Right renal pelvis (tissue), 4 donors: ENCODE measurements at places on chromosomes 6 and 20. TPM values are rescaled to one million over a fixed set of nuclear protein-coding genes. Genes with fewer than 3 reads are reported as not detected.

GRCh38 chr6:134819236-134819635 lies 130.7 kb downstream of the ALDH8A1 start:
- no peak for DNase-seq

- no peak for DNase-seq
These were observed 15.3 kb upstream of the MMP9 start for GRCh38 chr20:45993197-45993951.

GRCh38 chr20:14114065-14114704 lies 118.9 kb downstream of the MACROD2 start:
- no peak for DNase-seq

GRCh38 chr20:416950-417800 lies 9.1 kb downstream of the RBCK1 start:
- DNase-seq: no peak

DNA sequence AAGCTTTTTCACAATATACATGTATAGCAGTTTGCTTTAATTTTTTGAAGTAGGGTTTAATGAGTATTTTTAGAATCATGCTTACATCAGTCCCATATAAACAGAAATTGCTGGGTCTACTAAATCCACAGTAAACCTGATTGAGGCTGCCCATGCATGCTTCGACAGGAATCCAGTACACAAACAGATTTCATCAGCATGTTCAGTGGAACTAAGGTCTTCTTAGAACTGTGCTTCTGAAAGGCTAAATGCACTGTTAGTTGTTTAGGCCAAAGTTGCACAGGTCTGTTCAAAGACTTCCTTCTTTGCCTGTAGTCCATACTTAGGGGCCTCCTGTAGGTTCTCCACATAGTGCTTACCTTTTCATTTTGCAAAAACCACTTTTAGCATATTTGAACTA lies 42.5 kb upstream of the THBS2 start:
- DNase-seq: no peak

GRCh38 chr6:11273406-11274065 lies 41.1 kb upstream of the NEDD9 start:
- no peak for DNase-seq

DNA sequence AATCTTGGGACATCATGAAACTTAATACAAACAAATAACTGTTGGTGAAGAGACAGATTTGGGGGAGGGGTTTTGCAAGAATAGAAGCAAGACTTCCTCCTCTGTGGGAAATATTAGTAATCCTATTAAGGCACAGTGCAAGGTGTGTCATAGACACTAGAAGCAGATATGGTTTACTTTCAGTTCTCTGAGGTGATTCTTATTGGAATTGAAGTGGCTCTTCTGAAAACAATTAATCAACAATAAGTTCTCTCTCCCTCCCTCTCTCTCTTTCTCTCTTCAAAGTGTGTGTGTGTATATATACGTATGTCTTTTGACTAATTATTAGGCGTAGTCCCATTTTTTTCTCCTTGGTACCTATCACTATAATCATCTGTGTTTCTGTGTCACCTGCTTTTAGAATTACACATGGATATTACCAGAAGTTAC lies 99.8 kb downstream of the HIVEP2 start:
- DNase-seq: no peak

GRCh38 chr6:135983718-135984343 lies 132.3 kb downstream of the PDE7B start:
- no peak for DNase-seq

DNA sequence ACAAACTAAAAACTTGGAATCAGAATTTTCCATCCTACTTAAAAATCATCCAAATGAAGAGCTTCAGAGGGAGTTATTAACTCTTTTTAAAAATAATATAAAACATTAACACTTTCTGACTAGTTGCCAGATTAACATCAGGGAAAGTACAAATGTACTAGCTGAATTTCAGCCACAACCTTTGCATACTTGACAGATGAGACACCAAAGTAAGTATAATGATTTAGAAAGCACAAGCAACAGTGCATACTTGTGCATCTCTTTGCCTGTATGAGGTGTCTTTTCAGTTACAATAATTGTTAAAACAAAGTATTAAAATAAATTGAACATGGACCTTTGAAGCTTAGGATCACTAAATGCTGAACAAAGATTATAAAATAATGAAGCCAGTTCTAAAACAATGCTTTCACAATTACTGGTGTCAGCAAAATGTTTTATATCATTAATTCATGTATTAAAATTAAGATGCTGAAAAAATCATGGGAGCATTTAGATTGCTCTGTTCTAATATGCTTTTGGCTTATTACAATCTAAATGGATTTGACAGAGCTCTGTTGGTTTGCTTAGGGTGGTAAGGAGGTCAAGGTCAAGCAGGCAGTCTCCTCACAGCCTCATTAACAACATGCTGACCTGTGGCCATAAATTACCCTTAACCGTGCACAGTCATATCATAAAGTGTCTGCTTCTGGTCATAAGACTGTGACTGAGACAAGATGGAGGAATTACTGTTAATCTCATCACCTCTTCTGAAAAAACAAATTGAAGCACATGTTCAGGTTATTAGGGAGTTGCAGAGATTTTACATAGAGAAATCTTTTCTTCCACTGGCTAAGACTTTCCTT lies 15.1 kb downstream of the RNF217 start:
- no peak for DNase-seq

DNA sequence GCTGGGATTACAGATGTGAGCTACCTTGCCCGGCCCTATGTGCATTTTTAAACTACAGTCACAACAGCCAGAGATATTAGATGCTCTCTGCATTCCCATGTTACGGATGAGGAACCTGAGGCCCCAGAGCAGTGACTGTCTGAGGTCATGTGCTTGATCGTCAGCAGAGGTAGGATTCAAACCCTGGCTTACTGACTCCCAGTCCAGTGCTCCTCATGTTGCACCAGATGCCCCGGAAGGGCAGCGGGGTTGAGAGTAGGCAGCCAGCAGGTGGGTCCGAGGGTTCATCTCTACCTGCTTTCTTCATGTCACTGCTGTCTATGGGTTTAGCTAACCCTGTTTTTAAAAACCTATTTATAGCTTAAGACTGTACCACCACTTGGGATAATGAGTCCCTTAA lies 9.3 kb upstream of the ZNF335 start:
- no peak for DNase-seq

DNA sequence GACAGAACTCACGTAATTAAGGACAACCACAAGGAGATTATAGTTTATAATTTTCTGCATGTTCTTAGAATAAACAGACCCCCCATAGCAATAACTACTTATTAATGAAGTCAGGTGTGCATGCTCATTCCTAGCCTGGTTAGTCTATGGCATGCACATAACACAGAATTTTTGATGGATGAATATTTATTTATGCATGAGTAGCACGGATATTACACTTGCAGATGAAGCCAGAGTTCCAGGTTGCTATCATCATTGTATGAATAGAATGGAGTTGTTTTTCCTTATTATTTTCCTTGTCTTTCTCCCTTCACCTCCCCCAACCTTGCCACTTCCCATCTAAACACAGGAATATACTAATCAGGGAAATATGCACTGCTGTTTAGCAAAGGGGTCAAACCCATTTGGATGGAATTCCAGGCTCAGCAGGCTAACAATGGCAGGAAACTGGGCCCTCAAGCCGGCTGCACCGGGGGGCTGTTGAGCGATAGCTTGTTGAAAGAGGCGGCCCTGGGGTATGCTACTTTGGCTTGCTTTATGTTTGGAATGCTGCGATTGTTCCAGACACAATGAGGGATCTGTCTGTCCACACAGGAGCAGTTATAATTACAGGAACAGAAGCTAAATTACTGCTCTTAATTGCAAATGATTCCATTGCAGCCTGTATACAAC lies 112.6 kb downstream of the TMEM170B start:
- DNase-seq: no peak

GRCh38 chr6:136076496-136076895 lies 173.6 kb downstream of the MTFR2 start:
- DNase-seq: no peak

GRCh38 chr20:47686545-47686944 lies 98.7 kb downstream of the SULF2 start:
- DNase-seq: no peak

DNA sequence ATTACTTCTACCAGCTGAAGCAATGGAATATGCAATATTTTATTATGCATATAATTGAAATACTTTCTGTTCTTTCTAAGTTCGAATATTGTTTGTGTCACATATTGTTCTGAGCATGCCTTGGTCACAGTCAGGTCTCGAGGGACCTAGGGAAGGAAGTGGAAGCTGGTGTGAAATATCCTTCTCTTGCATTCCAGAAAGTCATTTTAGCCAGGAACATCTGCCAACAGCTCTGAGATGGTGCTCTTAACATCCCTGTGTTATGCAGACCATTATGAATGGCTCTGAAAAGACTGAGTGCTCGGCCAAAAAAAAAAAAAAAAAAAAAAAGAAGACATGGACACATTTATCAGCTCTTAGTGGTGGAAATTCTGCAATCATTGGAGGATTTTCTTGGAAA lies 132.7 kb upstream of the JAG1 start:
- DNase-seq: no peak

ADGRB3 gene
- polyA plus RNA-seq: 5.1 TPM

RAET1G gene
- polyA plus RNA-seq: 1.8 TPM

CAGE1 gene
- polyA plus RNA-seq: 0.18 TPM

RSPO3 gene
- polyA plus RNA-seq: 12.2 TPM

TBX18 gene
- 11.4 TPM for polyA plus RNA-seq

SALL4 gene
- 8.1 TPM for polyA plus RNA-seq

SLC35D3 gene
- 0.10 TPM for polyA plus RNA-seq

MYCT1 gene
- 17.5 TPM for polyA plus RNA-seq

RIPOR2 gene
- polyA plus RNA-seq: 9.0 TPM
